ENCODE measurements at places on chromosomes 11 and 22.

GRCh38 chr11:112968941-112969713 is 7.9 kb downstream of the NCAM1 start:
- DNase-seq, result no peak

DNA sequence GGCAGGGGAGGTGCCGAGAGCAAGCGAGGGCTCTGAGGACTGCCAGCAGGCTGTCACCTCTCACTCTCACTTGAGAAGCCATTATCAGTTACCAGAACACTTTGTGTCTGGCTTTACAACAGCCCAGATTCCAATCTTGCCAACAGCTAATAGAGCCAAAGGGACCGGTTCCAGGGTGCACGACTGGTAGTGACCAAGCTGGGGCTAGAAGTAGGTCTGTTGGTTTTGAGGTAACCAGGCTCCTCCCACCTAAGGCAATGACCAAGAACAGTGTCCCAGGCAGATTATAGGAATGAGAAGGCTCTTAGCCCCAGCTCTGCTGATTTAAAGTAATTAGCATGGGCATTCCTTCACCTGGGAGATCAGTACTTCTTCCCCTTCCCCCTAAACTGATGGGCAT is 7.2 kb upstream of the IL10RA start:
- DNase-seq, result no peak

GRCh38 chr22:40118979-40119378 is 58.7 kb upstream of the TNRC6B start:
- no peak for DNase-seq

- no peak for DNase-seq
These were observed 236.8 kb upstream of the NCAM1 start for GRCh38 chr11:112724496-112724790.

Measured in stimulated activated CD8-positive, alpha-beta memory T cell treated with anti-CD3 and anti-CD28 coated beads, Interleukin-15, amount 100 ng/mL, for 1 hour (primary cell).